ENCODE measurements at places on chromosomes 13 and 19. TPM values are rescaled to one million over a fixed set of nuclear protein-coding genes. Genes with fewer than 3 reads are reported as not detected.
A peak's percentile ranks its signal among the peaks of the same experiment; 100 is the strongest.

DNA sequence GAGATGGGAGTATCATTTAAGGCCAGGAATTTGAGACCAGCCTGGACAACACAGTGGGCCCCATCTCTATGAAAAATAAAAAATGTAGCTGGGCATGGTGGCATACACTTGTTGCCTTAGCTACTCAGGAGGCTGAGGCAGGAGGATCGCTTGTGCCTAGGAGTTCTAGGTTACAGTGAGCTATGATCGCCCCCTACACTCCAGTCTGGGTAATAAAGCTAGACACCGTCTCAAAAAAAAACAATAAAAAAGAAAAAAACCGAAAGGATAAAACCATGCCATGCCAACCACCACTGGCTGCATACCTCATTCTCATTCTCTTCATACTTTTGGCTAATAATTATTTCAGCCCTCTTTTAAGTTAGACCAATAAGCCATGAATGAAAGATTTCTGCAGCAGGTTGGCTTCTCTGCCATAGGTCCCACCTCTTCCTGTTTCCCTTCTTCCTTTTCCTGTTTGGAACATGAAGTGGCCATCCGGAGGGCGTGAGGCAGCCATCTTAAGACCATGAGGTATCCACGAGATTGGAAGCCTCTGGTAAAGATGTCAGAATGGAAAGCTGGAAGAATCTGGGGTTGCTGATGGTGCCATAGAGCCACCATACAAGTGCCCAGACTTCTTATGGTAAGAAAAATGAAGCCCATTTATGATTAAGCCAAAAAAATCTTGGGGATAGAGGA lies 171.3 kb downstream of the CACNA1A start:
- no peak for DNase-seq

- DNase-seq: no peak
These were observed 12.8 kb downstream of the IQCN start for GRCh38 chr19:18261474-18261873.

- DNase-seq: peak; percentile 88
These were observed at the start of the genes PRDX2 and THSD8 for GRCh38 chr19:12801466-12802266. PRDX2 (minus strand) TSS chr19:12801800; CDS start chr19:12801261, 539 bp downstream. THSD8 (plus strand) TSS chr19:12802069; CDS start chr19:12802072, 3 bp downstream.

DNA sequence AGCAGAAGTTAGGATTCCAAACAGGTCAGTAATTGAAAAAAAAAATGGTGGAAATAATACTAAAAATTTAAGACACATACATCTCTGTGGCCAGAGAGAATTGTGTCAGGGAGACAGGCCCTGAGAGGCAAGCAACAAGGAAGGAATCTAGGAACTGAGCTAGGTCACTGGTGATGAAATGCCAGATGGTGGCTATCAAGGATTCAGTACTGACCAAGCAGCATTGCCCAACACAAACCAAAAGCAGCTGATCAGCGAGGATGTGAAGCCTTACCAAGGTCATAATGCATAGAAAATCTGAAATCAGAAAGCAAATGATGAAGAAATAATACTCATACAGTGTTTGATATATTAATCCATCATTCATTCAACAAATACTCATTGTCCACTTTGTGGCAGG lies 905.0 kb downstream of the GPC5 start:
- DNase-seq: no peak

CNFN gene
- not detected for total RNA-seq

GRCh38 chr13:88026241-88026640 lies 355.1 kb downstream of the SLITRK5 start:
- no peak for DNase-seq

DNA sequence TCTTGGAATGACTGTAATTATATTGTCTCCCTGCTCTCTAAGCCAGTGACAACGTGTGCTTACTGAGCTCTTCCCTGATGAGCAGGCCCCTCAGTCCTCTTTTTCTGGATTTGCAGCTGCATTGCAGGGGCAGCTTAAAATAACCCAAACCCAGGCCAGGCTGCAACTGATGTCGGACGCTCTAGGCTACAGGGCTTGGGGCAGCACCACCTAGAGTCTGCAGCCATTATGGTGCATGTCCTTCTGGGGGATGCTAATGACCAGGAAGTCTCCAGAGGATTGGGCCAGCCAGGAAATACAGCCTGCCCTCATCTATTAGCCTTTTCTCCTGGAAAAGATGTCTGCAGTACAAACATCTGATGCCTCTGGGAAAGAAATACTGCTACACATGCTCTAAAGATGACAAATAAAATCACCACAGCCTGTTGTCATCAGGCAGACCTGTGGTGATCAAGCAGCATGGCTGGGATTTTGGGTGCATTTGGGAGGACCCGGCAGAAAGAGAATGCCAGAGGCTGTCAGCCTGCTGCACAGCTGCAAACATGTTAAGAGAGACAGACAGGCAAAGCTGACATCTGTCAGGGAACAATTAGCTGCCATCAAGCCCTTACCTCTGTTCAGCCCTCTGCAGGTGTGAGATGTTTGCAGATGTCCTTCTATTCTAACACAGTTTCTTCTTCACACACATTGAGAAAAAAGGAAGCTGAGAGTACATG lies 51.8 kb downstream of the CCDC70 start:
- DNase-seq: no peak

DNA sequence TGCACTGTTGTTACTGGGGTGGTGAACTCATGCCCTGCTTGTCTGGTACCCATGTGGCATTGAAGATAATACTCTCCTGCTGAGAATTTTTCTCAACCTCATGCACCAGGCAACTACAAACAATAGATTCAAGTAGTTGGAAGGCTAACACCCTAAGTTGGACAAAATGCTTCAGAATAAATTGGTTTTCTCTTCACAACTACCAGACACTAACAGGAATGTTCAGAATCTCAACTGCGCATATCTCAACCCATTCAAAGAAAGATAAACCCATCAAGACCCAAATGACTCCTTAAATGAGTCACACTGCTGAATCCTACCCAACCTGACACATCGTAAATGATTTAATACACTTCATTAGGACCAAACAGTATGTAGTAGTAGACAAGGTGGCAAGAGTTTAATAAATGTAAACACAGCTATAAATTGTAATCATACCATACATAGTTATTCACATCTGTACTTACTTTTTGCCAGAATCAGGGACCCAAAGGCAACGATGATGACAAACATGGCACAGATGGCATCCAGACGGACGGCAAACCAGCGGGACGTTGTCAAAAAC lies 227.4 kb downstream of the ABCC4 start:
- DNase-seq: no peak

GRCh38 chr13:101979825-101980224 lies 422.0 kb downstream of the FGF14 start:
- DNase-seq: no peak

- peak; percentile 81 for DNase-seq
These were observed 7.9 kb downstream of the SYDE1 start for GRCh38 chr19:15115080-15115479.

CRLF1 gene
- not detected for total RNA-seq

DNA sequence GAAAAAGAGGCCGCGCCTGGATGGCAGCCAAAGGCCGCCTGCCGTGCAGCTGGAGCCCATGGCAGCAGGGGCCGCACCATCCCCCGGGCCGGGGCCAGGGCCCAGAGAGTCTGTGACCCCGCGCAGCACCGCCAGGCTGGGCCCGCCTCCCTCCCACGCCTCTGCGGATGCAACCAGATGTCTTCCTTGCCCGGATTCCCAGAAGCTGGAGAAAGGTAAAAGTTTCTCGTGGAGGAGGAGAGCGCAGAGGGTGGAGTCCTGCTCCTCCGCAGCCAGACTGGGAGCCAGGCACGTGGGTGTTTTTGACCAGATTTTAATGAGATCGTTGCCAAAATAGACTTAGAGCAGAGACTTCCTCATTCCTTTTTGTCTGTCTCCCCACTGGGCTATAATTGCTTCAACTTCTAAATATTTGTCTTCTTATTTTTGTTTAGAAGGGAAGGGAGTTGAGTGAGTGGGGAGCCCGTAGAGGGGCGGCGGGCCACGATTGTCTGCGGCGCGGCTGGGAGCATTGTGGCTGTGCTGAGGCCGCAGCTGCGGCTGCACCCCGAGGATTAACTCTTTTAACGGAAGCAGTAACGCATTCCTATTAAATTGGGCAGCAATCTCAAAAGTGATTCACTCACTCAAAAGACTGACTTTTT lies 22.8 kb upstream of the NDUFS7 start:
- peak; percentile 82 for DNase-seq

ITGBL1 gene
- total RNA-seq: 0.64 TPM

GRCh38 chr19:46737298-46737654 lies 8.6 kb upstream of the FKRP start:
- no peak for DNase-seq

DNA sequence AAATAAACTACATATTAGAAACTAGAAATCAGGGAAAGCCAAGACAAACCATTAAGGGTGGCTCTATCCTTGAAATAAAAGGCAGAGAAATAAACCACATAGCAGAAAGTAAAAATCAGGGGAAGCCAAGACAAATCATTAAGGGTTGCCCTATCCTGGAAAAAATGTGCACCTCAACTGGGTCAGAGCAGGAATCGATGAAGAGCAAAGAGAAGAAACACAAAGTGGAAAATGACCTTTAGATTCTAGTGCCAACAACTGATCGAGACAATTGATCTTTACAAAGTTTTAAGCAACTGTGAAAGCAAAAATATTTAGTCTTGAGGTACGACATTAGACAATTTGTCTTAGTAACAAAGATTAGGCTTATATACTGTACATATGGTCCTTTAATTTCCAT lies 26.6 kb downstream of the KLF12 start:
- no peak for DNase-seq

DNA sequence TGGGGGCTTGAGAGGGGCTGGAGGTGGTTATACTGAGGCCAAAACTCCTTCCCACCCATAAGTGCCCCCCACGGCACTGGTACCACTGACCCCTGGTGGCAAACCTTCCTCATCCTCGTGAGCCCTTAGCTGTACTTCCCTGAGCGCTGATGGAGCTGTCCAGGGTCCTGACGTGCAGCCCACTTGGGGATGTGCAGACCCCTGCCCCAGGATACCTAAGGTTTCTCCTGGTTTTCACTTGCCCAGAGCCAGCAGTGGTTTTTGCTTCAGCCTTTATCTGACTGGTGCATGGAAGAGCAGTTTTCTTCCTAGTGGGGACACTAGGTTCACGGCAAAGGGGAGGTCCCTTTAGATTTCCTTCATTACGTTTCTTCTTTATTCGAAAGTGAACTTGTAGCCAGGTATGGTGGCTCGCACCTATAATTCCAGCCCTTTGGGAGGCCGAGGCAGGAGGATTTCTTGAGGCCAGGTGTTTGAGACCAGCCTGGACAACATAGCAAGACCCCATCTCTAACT lies 28.7 kb upstream of the KCTD15 start:
- DNase-seq: no peak

DNA sequence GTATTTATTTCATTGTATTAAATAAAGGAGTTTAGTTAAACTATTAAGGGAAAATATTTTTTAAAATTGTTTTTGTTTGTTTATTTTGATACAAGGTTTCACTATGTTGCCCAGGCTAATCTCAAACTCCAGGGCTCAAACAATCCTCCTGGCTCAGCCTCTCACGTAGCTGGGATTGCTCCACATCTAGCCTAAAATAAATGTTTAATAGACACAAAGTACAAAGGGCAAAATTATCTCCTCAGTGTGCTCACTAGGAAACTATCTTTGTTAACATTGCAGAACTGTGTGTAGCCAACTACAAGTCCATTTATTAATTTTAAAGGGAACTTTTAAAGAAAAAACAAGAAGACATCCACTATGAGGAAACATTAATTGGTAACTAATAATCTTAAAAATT lies 207.2 kb upstream of the PCDH17 start:
- DNase-seq: no peak

DNA sequence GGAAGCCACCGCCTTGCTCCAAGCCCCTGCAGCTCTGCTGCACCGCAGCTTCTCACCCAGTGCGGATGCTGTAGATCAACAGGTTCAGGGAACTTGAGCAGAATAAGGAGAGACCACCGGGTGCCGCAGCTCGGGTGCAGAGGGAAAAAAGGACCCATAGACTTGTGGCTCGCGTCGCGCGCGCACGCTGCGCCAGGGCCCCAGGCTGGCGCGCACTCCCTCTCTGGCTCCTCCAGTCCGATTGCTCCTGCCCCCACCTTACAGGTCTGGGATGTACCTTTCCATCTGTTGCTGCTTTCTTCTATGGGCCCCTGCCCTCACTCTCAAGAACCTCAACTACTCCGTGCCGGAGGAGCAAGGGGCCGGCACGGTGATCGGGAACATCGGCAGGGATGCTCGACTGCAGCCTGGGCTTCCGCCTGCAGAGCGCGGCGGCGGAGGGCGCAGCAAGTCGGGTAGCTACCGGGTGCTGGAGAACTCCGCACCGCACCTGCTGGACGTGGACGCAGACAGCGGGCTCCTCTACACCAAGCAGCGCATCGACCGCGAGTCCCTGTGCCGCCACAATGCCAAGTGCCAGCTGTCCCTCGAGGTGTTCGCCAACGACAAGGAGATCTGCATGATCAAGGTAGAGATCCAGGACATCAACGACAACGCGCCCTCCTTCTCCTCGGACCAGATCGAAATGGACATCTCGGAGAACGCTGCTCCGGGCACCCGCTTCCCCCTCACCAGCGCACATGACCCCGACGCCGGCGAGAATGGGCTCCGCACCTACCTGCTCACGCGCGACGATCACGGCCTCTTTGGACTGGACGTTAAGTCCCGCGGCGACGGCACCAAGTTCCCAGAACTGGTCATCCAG lies 964 bp downstream of the PCDH17 start:
- no peak for DNase-seq

DNA sequence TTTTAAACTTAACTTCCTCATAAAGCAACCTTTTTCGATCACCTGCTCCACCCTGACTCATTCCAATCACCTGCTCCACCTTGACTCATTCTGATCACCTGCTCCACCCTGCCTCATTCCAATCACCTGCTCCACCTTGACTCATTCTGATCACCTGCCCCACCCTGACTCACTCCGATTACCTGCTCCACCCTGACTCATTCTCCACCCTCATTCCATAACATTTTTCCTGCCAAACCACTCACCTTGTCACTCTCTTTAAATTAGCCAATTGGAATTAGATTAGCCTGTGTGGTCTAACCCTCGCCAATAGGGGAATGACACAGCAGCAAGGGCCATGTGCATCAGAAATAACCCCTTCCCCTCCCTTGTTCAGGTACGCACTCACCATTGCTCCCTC lies 31.9 kb upstream of the ZNF83 start:
- DNase-seq: no peak

DNA sequence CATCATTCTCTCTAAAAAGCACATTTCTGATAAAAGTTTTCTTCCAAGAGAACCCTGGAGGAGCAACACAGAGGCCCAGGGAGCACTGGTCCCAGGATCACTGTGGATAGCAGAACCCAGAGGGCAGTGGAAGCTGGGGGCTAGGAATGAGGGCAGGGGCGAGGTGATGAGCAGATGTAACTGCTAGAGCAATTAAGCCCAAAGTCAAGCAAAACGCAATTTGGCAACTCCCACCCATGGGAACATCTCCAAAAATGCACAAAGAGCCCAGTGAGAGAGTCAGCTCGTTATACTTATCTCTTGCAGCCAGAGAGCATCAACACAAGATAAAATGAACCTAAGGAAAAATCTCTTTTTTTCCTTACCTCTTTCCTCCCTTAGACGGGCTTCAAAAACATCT lies 284.2 kb downstream of the TBC1D4 start:
- DNase-seq: no peak

PSG6 gene
- total RNA-seq: not detected

- DNase-seq: peak; percentile 29
These were observed 1.6 kb downstream of the TNFSF9 start for GRCh38 chr19:6532244-6532999.

- DNase-seq: no peak
These were observed 277 bp downstream of the GIPC1 start for GRCh38 chr19:14495672-14496028.

All from right lobe of liver (tissue), 6 donors.